Retinal pigment epithelial cell (primary cell): ENCODE measurements at places on chromosomes 16 and 17.
A peak's percentile ranks its signal among the peaks of the same experiment; 100 is the strongest.

DNA sequence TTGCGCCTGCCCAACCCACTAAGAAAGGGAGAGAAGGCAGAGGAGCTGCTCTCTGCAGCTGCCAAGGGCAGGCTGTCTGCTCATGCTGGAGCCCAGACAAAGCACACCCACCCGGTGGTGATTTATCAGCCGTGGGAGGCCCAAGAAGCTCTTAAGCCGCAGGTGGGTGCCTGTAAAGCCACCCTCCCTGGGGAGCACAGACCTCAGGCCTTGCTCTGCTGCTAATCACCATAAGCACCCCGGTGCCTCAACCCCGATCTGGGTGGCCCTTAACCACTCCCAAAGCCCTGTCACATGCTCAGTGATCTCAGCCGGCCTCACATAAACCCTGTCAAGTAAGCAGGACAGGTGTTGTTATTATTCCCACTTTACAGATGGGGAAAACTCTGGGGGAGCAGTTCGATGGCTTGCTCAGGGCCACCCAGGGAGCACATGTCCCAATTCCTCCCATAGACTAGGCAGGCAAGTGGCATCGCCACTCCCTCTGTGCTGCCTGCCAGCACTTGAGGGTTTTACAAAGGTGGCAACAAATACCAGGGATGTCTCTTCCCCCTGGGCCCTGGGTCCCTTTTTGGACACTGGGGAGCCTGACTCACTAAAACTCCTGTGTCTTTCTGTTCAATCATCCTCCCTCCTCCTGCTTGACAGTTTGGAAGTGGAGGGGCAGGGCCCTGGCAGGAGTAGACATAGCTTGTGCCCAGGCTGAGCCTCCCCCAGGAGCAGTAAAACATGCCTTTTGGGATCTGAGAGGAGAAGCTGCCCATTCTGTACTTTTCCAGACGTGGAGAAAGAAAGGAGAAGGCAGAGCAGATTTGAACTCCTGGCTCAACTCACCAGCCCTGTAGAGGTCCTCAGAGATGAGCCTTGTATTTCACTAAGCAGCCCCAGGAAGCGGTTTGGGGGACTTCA, 299.3 kb downstream of the SOX9 start:
- DNase-seq = peak; percentile 92

DNA sequence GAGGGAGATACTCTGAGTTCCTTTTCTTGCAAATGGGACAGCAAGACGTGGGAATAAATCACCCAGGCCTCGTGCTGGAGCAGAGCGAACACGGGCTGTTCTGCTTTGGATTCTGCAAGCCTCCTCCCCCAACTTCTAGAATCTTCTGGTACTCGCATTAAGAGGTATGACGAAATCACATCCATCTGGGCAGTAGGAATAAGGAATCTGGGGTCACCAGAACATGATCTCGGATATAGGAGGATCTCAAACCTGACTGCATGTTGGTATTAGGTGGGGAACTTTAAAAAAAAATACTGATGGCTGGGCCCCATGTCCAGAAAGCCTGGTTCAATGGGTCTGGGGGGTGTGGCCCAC, 49.8 kb upstream of the USP7 start:
- no peak for DNase-seq

GRCh38 chr17:13671341-13671740, 69.6 kb upstream of the HS3ST3A1 start:
- no peak for DNase-seq

GRCh38 chr17:38658741-38659345, 15.9 kb downstream of the EPOP start:
- DNase-seq = no peak

- no peak for DNase-seq
Measured at GRCh38 chr16:88435437-88436355, 17.4 kb upstream of the ZFPM1 start.

GRCh38 chr16:75251280-75252048, at the start of gene BCAR1:
Gene BCAR1 (minus strand): TSS chr16:75251624. CDS start chr16:75251482, 142 bp downstream.
- peak; percentile 75 for DNase-seq

DNA sequence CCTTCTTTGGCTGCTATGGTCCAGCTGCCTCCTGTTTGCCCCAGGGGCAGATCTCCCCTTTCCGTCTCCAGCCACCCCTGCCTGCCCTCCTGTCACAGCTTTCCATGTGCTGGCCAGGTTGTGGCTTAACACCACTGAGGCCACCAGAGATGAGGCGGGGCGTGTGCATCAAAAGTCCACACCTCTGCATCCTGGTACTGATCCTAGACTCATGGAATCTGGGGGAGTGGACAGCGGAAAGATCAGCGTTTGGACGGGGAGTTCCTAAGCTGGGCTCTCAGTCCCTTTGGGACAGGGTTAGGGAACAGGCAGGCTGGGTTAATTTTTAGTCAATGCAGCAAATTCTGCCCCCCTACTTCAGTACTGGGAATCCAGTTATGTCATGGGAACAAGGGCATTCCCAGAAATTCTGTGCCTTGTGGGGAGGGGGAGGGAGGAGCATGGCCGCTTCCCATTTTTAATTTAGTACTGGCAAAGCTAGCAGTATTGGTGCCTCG, 3.9 kb downstream of the IGFBP4 start:
- DNase-seq = no peak

- peak; percentile 81 for DNase-seq
Measured at GRCh38 chr17:50550661-50551432, 3.9 kb downstream of the SPATA20 start.

GRCh38 chr16:67989322-67990017, 9.2 kb upstream of the DPEP3 start:
- no peak for DNase-seq

DNA sequence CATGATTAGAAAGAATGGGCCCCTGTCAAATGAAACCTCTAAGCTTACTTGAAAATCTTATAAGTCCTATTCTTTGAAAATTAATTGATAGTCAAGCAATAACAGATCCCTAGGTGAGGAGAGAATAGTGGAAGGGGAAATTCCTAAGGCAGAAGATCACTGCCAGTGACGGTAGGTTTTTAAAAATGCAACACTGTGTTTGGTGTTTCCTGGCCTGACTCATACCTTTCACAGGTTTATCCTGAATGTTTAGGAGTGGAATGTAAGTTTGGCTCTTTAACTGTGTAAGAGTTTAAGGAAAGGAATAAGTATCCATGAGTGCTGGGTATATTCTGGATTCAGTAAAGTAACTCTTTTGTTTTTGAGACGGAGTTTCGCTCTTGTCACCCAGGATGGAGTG, 23.8 kb downstream of the HAPSTR1 start:
- no peak for DNase-seq

DNA sequence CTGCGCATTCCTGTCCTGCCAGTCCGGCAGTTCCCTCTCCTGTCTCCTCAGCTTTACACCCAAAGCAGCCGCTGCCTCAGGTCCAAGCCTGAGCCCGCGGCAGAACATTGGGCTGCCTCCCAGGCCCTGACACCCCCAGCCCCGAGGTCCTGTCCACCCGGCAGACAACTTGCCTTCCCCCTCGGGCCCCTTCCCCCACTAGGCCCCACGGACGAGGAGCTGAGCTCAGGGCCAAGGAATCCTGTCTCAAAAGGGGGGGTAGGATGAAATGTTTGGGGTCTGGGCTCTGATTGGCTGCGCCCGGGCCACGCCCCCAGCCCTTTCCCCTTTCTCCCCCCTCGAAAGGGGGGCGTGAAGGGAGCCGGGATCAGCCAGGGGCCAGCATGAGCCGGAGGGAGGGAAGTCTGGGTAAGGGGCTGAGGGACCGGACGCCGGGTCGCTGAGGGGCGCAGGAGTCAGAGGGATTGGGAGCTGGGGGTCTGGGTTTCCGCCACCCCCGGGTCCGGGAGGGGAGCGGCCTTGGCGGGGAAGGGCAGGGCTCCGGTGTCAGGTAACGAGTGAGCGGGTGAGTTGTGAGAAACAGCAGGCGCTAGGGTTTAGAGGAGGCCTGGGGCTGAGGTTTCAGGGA, at the start of gene CTF1:
Gene CTF1, plus strand, starts transcription at position 354 of the 628 bp plus-strand sequence. Its CDS starts 30 bp downstream, at position 384.
- DNase-seq = peak; percentile 37

- DNase-seq = no peak
Measured at GRCh38 chr17:83192161-83192788, 112.9 kb downstream of the METRNL start.

DNA sequence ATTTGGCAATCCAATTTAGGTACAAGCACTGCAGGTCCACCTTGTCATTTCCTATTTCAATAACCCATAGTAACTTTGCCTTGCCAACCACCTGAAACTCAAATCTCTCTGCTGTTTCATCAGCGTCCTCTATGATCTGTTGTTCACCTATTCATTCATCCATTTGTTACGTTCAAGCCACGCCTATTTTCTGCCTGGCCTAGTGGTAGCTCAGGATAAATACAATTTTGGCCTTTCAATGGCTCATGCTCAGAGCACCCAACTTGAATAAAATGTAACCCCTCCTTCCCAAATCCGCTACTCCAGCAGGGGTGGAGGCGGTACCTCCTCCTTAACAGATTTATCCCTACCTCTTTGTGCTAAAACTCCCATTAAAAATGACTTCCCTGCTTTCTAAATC, 3.6 kb upstream of the FBXO47 start:
- no peak for DNase-seq

- no peak for DNase-seq
Measured at GRCh38 chr17:44970136-44970741, 2.1 kb upstream of the C1QL1 start.

DNA sequence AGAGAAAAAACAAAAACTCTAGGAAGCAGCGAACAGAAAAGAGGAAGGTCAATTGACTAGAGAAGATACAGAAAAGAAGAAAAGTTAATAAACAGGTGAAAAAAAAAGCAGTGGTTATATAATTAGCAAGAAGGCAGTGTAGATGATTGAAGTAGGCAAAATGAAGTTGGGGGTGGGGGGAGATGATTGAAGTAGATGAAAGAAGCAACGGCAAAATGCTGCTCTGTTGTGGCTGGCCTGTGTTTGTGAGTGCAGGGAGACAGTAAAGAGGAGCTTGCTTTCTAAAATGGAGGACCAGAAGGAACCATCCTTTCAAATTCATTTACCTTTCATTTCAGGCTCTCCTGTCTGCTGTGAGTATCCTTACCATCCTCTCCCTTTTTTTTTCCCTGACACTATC, 3.6 kb downstream of the EVI2B start:
- DNase-seq = no peak

- DNase-seq = no peak
Measured at GRCh38 chr17:46773676-46774075, 44.8 kb downstream of the WNT3 start.

GRCh38 chr16:82138478-82139285, 31.3 kb downstream of the MPHOSPH6 start:
- no peak for DNase-seq

GRCh38 chr16:2516391-2517240, 2.9 kb downstream of the ATP6V0C start:
- DNase-seq = no peak

DNA sequence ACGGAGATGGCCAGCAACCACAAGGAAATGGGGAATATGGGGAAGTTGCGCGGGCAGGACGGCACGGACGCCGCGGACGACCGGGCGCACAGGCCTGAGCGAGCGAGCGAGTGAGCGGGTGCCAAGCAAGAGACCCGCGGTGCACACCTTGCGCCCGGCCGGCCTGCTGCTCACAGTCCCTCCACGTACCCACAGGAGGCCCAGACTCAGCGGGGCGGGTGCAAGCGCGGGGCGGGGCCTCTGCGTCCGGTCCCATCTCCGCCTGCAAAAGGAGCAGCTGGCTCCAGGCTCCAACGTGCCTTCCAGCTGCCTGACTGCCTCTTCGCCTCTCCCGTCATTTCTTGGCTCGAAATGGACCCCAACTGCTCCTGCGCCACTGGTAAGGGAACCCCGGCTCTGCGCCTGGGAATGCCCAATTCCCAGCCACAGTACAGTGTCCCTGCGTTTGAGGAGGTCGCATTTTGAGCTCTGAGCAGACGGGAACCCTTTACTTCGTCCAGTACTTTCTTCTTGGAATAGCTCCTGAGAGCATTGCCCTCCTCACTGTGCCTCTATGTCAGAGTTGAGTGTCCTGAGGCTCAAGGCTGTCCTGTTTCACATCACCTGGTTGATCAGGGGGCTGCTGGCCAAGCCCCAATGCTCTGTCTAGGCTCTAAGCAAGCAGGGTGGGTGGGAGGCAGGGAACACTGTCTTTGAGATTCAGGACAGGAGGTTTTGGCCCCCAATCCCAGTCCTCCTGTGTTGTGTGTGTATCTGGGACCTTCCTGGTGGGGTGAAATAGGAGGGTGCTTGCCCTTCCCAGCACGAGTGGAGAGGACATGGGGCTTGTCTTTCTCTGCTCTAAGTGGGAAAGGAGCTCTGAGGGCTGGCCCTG, 8.1 kb upstream of the MT1E start:
- DNase-seq = no peak

GRCh38 chr17:82100502-82101298, 2.7 kb upstream of the FASN start:
- DNase-seq = no peak

DNA sequence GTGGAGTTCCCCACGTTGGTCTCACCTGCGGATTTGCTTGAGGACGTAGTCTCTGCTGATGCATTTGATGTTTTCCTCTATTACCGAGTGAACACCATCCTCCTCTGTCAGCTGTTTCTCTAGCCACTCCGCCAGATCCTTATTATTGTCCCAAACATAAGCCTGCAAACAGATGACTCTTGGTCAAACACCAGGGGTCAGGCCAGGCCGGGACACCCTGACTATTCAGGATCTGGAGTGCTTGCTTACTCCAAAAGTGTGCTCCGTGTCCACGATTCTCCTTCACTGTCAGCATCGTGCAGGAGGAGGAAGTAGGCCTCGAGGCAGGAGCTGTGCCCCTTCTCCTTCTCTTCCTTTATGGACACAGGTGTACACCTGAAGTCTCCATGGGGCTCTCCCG, 140.2 kb downstream of the AATF start:
- no peak for DNase-seq

GRCh38 chr16:74465851-74466685, 44.8 kb upstream of the CLEC18B start:
- no peak for DNase-seq

DNA sequence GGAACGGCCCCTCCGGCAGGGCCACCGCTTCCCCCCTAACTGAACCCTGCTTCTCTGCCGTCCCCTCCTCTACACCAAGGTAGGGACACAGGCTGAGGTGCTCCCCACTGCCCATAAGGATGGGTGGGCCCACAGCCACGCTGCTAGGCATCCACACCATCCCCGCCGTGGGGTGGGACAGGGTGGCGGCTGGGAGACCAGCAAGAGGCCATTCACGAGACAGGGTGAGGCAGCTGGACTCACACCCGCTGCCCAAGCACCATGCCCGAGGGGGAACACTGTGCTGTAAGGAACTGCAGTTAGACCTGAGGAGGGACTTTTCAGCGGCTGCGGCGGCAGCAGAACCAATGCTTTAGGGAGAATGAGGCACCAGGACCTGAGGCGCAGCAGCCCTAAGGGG, 47.5 kb upstream of the RRN3 start:
- DNase-seq = no peak

DNA sequence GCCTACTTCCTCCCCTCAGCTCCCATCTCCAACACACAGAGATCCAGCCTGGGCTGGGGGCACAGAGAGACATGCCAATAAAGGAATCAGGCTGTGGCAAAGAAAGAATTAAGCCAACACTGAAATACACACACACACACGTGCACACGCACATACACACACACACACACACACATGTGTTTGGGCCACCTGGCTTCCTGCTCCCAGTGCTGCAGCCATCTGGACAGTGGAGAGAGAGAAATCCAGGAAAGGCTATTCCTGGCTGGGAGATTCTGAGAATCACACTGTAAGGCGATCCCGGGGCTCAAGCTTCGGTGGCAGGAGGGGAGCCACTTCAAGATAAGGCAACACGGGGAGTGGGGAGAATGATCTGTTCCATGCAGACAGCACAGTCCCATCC, 72.4 kb downstream of the NOG start:
- no peak for DNase-seq

- no peak for DNase-seq
Measured at GRCh38 chr16:69838489-69838888, 76.4 kb downstream of the WWP2 start.

- no peak for DNase-seq
Measured at GRCh38 chr17:40433551-40434415, 9.5 kb upstream of the IGFBP4 start.

- DNase-seq = peak; percentile 94
Measured at GRCh38 chr16:85306071-85306792, 194.0 kb upstream of the CIBAR2 start.
